HCEC 1CT (cell line): ENCODE measurements at places on chromosomes 3 and 15.

- no peak for DNase-seq
Measured at GRCh38 chr15:33314069-33314468, 3.3 kb downstream of the RYR3 start.

DNA sequence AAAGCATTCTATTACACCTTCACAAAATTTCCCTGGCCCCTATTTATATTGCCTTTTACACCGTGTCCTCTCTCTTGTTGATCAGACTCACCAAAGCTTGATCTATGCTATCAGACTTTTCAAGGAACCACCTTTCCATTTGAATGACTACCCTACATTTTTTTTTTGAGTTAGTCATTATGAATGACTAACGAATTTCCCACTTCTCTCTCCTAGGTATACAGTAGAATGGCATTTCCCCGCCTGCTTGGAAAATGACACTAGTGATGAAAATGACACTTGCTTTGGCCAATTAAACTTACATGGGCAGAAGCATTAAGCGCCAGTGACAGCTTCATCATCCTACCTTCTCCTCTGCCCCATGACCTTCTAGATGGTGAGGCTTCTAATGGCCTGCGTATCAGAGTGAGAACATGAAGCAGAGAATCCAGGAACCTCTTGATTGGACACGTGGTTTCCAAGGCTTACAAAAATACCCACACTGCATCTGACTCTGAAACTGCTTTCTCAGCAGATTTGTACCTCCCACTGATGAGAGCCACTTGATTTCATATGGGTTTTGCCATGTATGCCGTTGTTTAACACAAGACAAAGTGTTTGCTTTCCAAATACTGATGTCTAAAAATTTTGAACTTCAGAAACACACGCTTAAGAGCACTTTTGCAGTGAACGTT, 370.5 kb downstream of the CTNNB1 start:
- DNase-seq: no peak

DNA sequence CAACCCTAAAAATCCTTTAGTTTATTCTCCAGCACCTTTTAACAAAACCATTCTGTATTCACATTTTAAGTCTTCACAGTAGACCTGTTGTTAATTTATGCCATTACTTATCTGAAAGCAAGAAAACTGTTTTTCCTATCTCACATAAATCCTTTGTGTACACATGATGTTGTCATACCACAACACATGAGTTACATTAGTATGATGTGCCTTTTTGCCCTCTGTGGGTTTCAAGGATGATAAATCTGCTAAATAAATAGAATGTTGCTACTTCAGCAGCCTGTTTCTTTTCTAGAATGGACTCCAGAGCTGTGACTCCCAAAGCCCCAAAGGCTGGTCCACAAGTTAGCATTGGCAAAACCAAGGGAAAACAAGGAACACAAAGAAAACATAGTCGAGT, 151.6 kb downstream of the SERPINI1 start:
- DNase-seq: peak; percentile 43

DNA sequence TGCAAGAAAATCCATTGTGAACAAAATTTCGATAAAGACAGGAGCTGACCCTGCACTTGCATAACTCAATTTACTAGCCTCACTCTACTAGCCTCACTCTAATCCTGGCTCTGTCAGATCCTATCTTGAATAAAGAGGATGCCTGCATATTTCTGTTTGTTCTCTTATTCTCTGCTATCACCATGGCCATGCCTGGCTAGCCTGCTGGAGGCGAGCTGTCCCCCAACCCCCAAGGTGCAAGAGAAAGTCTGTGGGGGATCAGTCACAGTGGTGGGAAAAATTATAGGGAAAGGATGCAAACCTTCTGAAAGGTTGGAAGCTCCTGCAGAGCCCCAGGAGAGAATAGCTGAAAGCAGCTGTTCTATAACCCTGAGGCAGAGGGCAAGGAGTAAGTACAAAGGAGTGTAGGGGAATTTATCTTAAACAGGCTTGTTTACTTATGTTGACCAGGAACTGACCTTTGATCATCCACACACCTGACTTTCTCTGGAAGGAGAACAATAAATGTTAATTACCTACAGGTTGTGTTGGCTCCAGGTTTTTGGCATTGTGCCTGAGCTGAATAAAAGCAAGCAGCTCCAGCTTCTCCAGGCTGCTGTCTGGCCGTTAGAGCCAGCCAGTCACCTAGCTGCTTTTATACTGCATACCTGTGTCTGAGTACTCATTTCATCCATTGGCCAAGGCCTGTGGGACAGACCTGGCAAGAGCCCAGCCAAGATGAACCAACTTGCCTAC, 137.7 kb upstream of the RASGRP1 start:
- no peak for DNase-seq

- no peak for DNase-seq
Measured at GRCh38 chr15:80439140-80439539, 35.0 kb downstream of the ARNT2 start.
